ENCODE measurements at places on chromosomes 16 and 17. TPM values are rescaled to one million over a fixed set of nuclear protein-coding genes. Genes with fewer than 3 reads are reported as not detected.

Gene TOX3
- total RNA-seq: 29.4 TPM

Gene C17orf78
- total RNA-seq: not detected

Gene CRHR1
- 16.6 TPM for total RNA-seq

Gene WNK4
- not detected for total RNA-seq

Gene RPL19
- 1,110 TPM for total RNA-seq
